ENCODE measurements at places on chromosomes 13 and 19.

DNA sequence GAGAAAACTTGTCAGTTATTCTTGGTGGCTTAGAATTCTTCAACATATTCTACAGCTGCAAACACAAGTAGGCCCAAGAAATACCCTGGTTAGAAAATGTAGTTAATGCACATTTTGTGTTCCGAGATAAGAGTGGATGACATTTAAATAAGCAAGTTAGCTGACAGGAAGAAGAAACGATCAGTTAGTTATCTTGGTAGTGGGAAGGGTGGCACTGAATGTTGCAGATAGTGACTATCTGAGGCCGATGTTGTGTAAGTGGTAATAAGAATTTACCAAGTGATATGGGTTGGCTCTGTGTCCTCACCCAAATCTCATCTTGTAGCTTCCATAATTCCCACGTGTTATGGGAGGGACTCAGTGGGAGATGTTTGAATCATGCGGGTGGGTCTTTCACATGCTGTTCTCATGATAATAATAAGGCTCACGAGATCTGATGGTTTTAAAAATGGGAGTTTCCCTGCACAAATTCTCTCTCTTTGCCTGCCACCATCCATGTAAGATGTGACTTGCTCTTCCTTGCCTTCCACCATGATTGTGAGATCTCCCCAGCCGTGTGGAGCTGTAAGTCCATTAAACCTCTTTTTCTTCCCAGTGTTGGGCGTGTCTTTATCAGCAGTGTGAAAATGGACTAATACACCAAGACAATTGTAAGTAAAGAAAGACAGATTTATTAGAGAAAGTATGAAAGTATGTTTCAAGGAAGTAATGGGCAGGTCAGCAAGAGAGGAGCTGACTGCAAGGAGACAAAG lies 10.9 kb upstream of the AKAP11 start:
- H3K27ac ChIP-seq: no peak overlapping the region
- no peak for DNase-seq
- no peaks in the 10 kb centered on the region for H3K36me3 ChIP-seq

DNA sequence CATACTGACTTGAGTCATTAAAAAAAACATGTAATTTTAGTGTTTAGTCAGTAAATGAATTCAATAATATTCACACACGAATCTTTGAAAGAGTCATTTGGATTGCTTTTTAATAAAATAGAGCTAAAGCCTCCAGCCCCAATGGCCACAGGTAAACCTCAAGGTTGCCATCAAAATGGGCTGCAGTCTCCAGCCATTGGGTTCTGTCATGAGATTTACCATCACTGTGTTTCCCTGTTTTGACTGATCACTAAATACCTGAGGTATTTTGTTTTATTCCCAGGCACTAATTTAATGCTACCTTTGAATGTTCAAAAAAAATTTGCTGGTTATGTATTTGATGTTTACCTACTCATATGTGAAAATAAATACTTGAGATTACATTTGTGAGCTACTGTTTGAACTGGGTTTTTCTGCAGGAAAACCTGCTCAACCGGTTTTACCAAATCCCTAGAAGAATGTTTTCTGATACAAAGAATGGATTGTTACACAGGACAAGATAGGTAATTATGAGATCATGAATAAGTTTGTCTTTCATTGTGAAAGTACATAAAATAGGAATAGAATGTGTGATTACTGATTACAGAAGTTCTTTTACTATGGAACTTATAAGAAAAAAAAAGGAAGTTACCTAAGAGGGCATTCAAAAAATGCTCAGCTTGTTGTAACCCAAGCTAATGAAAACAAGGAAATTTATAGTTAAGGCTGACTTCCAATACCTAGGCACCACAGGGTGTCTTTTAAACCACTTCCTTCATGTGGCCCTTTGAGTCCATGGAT lies 391.3 kb downstream of the EFNB2 start:
- no peak overlapping the region for H3K4me3 ChIP-seq
- H3K27ac ChIP-seq: no peak overlapping the region
- no peaks in the 10 kb centered on the region for H3K27me3 ChIP-seq

DNA sequence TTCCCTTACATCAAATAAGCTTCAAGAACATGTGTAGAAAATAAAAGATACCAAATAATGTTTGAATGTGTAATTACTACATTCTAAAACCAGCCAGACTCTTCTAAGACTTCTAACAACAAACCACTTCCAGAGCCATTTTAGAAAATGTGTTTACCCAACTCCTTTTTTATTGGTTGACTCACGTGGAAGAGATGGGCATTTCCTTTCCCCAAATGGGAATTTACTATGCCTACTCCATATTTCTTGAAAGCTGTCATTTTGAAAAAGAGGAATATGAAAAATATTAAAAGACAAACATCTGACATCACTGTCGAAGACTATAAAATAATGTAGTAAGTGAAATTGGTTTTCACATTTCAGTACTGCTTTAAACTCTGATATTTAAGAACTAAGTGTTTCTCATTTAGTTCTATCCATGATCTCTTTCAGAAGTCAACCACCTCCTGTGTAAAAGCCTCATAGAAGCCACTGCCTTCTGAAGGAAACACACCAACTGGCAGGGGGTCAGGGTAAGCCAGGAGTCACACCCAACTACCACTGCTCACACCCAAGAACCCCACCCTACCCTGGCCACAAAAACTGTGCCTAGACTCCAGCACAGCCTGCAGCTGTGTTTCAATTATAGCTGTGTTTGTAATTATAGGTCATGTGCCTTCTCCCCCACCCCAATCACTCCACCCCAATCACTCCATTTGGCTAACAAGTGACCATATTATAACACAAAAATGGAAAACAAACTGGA lies 86.8 kb downstream of the UBL3 start:
- H3K4me1 ChIP-seq: peaks cover 16% of the 10 kb centered on the region
- H3K36me3 ChIP-seq: peaks cover 6% of the 10 kb centered on the region
- H3K4me3 ChIP-seq: no peak overlapping the region
- DNase-seq: peak; percentile 62
- no peak overlapping the region for H3K27ac ChIP-seq

DNA sequence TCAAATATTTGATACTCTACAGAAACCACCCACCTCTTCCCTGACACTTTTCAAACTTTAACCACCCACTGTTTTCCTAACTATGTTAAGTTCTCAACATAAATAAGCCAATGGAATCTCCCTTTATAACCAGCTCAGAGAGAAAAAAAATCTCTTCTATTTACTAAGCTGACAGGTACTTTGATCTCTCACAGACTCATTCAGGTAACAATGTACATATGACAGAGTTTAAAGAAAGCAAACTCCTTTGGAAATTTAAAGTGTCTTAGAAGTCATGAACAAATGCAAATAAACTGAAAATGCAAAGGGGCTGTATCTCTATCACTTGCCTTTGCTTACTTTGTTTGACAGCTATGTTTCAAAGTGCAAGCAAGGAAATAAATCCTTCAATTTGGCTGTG lies 109.3 kb downstream of the KLF12 start:
- no peak overlapping the region for H3K4me3 ChIP-seq
- DNase-seq: no peak
- no peaks in the 10 kb centered on the region for H3K27me3 ChIP-seq
- peaks cover 37% of the 10 kb centered on the region for H3K36me3 ChIP-seq
- H3K4me1 ChIP-seq: peaks cover 27% of the 10 kb centered on the region
- no peak overlapping the region for H3K27ac ChIP-seq

- no peaks in the 10 kb centered on the region for H3K27me3 ChIP-seq
- no peak overlapping the region for H3K27ac ChIP-seq
- no peaks in the 10 kb centered on the region for H3K36me3 ChIP-seq
- H3K4me1 ChIP-seq: no peaks in the 10 kb centered on the region
- no peak overlapping the region for H3K4me3 ChIP-seq
- no peak for DNase-seq
Observed at GRCh38 chr19:30273184-30273583, 99.0 kb upstream of the ZNF536 start.

DNA sequence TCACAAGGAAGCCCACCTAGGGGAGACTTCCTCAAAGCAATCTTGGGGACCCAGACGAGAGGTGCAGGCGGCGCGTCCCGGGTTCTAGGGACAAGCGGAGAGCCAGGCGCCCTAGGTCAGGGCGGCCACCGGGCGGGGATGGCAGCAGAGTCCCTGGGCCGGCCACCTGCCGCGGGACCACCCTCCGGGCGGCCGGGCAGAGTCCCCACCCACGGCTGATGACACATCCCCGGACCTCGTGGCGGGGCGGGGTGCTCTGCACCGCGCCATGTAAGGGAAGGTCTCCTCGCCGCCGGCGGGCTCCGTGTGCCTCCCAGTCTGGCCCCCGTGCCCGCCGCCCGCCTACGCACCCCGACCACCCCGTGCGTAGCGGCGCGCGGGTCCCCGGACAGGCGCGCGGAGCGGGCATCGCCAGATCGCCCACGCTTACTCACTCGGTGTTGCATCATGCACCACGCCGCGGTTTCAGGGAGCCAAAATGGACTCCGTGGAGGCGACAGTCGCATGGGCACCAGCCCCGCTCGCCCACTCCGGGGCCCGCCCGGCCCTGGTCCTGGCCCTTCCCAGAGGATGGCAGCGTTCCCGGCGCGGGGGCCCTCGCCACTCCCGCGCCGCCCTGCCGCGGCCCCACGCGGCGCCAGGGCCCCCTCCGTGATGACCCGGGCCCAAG lies 643 bp downstream of the SLC7A1 start:
- peaks cover 3% of the 10 kb centered on the region for H3K27me3 ChIP-seq

DNA sequence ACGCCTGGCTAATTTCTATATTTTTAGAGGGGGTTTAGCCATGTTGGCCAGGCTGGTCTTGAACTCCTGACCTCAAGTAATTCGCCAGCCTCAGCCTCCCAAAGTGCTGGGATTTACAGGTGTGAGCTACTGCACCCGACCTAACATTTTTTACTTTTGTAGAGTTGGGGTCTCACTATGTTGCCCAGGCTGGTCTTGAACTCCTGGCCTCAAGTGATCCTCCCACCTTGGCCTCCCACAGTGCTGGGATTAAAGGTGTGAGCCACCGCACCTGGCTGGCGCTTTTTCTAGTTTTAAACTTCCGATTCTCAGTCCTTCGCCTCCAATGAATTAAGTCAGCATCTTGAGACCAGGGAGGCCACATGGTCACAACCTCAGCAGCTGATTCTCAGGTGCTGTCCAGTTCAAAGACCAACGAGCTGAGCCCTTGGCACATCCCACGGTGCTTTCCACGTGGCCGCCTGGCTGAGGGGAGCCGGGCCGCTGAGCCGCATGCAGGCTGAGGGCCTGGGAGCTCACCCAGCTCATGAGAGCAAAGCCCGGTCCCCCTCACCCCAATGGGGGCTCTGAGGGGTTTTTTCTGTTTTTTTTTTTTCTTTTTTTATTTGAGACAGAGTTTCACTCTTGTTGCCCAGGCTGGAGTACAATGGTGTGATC lies 9.1 kb downstream of the AP3D1 start:
- no peak overlapping the region for H3K4me3 ChIP-seq
- H3K36me3 ChIP-seq: peaks cover 12% of the 10 kb centered on the region
- no peak for DNase-seq
- H3K4me1 ChIP-seq: peaks cover 5% of the 10 kb centered on the region
- no peak overlapping the region for H3K27ac ChIP-seq
- no peaks in the 10 kb centered on the region for H3K27me3 ChIP-seq

DNA sequence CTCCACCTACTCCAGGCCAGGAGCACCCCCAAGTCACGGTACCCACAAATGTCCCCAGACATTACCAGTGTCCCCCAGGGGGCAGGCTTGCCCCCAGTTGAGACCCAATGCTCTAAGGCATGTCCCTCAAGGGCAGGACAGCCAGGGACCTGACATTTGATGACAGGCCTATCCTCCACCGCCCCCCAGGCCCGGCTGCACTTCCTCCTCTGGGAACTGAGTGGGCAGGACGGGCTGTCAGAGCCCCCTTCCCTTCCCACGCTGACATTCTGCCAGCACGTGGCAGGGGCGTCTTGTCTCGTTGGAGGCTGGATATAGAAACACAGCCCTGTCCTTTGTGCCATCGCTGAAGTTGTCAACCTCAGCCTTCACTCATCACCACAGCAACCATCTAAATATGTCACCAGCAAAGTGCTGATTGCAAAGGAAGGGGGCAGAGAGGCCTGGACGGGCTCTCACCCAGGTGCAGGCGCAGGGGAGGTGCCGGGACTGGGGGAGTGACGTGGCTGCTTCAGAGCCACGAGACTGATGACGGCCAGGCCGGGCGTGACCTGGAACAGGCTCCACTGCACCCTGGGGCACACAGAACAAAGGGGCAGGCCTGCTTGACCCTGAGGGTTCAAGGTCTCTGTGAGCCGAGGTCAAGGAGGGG lies 38.4 kb downstream of the GNG7 start:
- H3K27ac ChIP-seq: no peak overlapping the region
- DNase-seq: no peak
- no peaks in the 10 kb centered on the region for H3K36me3 ChIP-seq
- H3K27me3 ChIP-seq: no peaks in the 10 kb centered on the region

GRCh38 chr13:42807241-42807640 lies 25.9 kb downstream of the FAM216B start:
- no peak overlapping the region for H3K27ac ChIP-seq
- DNase-seq: peak; percentile 58
- peaks cover 10% of the 10 kb centered on the region for H3K27me3 ChIP-seq
- no peak overlapping the region for H3K4me3 ChIP-seq
- peaks cover 4% of the 10 kb centered on the region for H3K4me1 ChIP-seq

GRCh38 chr19:42092350-42092749 lies 16.4 kb downstream of the ZNF574 start:
- peaks cover 53% of the 10 kb centered on the region for H3K36me3 ChIP-seq
- H3K27ac ChIP-seq: peak overlapping the region; percentile 78
- DNase-seq: peak; percentile 87
- H3K4me3 ChIP-seq: peak overlapping the region; percentile 45
- peaks cover 30% of the 10 kb centered on the region for H3K4me1 ChIP-seq
- H3K27me3 ChIP-seq: no peaks in the 10 kb centered on the region

DNA sequence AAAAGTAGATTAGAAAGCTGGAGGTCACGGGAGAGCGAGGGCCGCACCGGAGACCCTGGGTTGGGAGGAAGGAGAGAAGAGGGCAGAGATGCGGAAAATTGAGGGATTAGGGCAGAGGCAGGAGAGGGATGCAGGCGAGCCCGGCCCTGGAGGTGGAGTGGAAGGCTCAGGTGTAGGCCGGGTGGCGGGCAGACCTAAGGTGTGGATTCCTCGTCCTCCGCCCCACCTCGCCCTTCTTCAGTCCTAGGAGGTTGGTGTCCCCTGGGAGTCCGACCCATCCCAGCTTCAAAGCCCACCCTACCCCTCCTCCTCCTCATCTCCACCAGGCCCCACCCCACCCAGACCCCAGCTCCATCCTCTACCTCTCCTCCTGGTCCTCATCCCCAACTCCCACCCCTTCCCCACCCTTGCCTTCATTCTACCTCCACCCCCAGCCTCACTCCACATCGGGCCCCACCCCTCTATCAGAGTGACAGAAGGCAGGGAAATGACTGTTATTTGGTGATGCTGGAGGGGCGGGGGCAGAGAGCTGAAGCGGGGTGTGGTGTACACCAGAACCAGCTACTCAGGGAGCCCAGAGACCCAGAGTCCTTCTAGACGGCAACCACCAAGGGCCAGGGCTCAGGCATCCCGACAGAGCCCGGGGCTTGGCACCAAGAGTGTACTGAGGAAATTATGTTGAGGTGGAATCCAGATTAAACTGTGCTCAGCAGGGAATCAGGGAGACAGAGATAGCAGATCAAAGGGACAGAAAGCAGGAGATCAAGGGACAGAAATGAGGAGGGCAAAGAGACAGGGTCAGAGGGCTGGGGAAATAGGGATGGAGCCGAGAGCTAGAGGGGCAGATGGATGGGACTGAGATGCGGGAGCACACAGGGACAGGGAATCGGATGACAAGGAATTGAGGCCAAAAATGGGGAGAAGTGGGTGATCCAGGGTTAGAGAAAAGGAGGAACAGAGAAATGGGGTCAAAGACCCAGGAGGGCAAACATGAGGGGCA lies 6.4 kb downstream of the ERFL start:
- peaks cover 16% of the 10 kb centered on the region for H3K4me1 ChIP-seq
- no peak for DNase-seq
- H3K27ac ChIP-seq: no peak overlapping the region
- H3K4me3 ChIP-seq: no peak overlapping the region

GRCh38 chr13:87676254-87677042 lies 5.3 kb downstream of the SLITRK5 start:
- H3K27me3 ChIP-seq: peaks cover 43% of the 10 kb centered on the region
- no peaks in the 10 kb centered on the region for H3K36me3 ChIP-seq
- no peak overlapping the region for H3K4me3 ChIP-seq
- H3K27ac ChIP-seq: no peak overlapping the region

All from activated CD4-positive, alpha-beta T cell treated with anti-CD3 and anti-CD28 coated beads, Interleukin-2, amount 10 ng/mL, durations not matched to agents 24 days and 14 days (primary cell).